ENCODE measurements at places on chromosomes 13 and 19.

DNA sequence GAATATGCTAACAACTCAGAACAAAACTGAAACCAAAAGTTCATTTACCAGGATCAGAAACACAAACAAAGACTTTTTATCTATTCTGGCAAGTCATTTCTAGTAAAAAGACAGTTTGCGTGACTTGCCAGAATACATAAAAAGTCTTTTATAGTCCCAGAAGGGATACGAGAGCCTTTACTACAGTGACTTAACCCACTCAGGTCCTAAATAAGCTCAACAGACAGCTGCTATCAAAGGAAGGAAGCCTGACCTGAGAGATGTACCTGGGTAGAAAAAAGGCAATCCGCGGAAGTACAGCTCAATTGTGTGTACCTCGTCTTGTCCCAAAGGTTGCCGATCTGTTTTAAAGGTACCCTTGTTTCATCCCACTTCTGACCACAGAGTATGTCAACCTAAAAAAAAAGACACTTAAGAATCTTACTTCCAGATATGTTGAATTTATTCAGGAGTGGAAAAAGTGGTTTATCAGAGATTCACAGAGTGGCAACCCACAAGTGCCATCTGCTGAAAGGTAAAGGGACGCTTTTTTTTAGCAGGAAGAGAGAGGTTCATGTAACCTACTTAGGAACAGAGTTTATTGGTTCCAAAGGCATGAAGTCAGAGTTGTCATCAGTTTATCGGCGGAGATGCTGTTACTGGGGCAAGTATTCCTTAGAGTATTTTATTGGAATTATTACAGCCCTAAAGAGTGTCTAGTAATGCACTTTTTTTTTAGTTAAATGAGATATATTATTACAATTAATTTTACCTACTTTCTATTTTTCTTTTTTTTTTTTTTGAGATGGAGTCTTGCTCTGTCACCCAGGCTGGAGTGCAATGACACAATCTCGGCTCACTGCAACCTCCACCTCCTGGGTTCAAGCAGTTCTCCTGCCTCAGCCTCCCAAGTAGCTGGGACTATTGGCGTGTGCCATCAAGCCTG is 69.7 kb upstream of the C1QTNF9B start:
- no peak for DNase-seq

- DNase-seq, result no peak
Observed at GRCh38 chr13:40255551-40255950, 410.9 kb downstream of the FOXO1 start.

DNA sequence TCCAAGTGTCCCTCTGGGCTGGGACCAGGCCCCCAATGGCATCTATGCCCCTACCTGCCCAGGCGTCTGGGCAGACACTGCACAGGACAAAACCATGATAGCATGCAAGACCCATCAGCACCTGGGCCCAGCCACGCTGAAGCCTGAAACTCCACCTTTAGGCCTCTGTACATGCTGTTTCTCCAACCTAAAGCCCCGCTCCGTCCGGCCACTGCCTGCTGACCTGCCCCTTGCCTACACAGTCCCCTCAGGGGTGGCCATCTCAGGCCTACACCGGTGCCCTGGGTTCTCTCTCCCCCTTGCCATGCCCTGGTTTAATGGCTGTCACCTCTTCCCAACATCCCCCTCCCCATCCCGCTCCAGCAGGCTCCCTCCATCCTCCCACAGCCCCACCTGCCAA is 15.3 kb downstream of the GJA3 start:
- no peak for DNase-seq

GRCh38 chr13:113059891-113060290 is 45.7 kb upstream of the F7 start:
- DNase-seq, result no peak

DNA sequence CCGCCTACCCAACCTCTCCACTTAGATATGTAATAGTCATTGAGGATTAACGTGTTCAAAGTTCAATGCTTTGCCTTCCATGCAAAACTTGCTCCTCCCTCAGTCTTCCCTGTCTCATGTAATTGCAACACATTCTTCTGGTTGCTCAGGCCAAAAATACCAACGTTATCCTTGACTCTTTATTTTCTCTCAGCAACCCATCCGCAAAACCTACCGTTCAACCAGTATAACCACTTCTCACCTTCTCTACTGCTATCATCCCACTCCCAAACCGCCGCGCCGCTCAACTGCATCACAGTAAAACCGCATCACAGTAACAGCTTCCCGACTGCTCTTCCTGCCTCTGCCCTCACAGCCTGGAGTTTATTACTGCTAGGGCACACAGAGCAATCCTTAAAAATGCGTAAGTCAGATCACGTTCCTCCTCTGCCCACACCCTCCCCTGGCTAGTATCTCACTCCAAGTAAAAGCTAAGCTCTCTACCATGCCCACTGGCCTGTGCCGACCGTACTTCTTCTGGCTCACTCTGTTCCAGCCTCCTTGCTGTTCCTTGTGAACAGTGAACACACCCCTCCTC is 8.2 kb downstream of the MTIF3 start:
- DNase-seq, result no peak

DNA sequence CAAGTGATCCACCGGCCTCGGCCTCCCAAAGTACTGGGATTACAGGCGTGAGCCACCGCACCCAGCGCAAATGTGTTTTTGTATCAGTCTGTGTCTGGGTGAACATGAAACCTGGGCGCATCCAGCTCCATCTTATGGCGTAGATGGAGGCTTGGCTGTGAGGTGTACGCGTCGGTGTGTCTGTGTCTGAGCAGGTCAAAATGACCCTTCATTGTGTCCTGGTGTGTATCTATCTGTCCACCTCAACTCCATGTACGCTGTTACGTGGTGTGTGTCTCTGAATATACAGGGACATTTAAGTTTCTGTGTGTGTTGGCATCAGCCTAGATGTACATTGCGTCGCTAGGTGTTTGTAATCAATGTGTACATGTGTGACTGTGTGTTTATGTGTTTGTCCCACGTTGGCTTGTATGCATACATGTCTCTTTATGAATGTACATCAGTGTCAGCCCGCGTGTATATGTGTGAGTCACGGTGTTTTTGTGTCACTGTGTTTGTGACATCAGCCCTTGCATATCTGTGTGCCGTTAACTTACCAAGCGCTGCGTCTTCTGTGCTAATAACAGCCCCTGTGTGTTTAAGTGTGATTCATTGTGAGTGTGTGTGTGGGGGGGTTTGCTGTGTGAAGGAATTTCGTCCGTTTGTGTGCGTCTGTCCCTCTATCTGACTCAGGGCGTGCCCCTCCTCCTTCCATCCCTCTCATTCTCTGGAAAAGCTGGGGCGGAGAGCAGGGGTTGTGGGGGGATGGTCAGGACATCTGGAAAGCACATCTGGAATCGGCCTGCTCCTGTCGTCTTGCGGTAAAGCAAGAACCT is 6.4 kb downstream of the AXL start:
- DNase-seq, result peak; percentile 90

- DNase-seq, result no peak
Observed at GRCh38 chr13:73767747-73768315, 366.4 kb downstream of the KLF12 start.

GRCh38 chr19:47560999-47561398 is 11.9 kb downstream of the ZNF541 start:
- DNase-seq, result no peak

GRCh38 chr19:44782729-44783128 is 5.0 kb downstream of the CBLC start:
- no peak for DNase-seq

- DNase-seq, result peak; percentile 92
Observed at GRCh38 chr13:21683034-21683733, 12.3 kb downstream of the FGF9 start.

GRCh38 chr19:16673231-16673630 is 12.3 kb downstream of the TMEM38A start:
- no peak for DNase-seq

GRCh38 chr13:24165746-24166145 is 5.2 kb downstream of the SPATA13 start:
- DNase-seq, result no peak

- no peak for DNase-seq
Observed at GRCh38 chr19:48302600-48302959, 22.8 kb upstream of the EMP3 start.

- DNase-seq, result no peak
Observed at GRCh38 chr13:113498905-113499304, 8.4 kb upstream of the DCUN1D2 start.

GRCh38 chr13:83765796-83766195 is 116.5 kb downstream of the SLITRK1 start:
- no peak for DNase-seq

- no peak for DNase-seq
Observed at GRCh38 chr19:33490041-33490451, 31.5 kb downstream of the PEPD start.

DNA sequence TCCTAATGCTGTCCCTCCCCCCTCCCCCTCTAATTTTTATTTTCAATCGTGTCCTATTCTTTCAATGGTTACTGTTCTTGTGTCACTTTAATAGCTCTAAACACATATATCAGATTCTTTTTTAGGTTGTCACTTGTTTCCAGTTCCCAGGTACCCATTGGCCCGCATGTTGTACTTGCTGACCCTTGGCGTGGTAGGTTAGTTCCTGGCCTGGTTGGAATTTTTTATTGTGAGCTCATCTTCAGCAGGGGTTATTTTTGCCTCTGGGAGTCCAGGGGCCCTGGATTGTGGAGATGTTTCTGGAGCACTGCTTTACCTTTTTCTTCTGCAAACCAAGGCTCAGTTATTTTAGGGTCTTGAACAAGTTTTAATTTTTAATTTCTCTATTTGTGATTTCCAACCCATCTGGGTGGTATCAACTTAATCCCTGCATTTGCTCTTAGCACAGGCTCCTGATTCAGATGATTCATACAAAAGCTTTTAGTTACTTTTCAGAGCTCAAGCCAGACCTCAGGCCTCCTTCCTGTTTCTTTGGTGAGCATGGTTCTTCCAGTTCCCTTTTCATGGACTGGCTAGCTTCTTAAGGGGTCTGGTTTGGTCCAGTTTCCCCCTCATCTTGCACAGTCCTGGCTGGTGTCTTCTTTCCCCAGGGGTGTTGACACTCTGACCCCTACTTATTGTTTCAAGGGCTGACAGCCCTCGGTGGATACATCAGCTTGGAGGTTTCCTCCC is 220.5 kb downstream of the TM9SF2 start:
- peak; percentile 44 for DNase-seq

- DNase-seq, result no peak
Observed at GRCh38 chr13:47437406-47437805, 540.6 kb upstream of the HTR2A start.

DNA sequence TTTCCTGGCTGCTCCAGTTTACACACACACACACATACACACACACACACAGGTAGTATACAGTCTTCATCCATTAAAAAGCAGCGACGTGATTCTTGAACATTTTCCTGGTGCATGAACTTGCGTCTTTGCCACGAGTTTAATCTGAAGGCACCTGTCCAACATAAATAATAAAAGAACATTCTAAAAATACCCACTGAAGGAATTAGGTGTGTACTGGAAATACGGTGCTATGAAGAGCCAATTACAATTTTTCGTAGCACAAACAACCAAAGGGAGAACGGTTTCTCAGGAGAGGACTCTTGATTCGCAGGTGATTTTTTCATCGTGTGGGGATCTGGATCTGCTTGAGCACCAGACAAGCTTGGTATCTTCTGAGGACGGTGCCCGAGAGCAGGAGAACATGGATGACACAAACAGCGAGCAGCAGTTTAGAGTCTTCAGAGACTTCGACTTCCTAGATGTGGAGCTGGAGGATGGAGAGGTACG is 61.2 kb downstream of the ZAR1L start:
- no peak for DNase-seq

DNA sequence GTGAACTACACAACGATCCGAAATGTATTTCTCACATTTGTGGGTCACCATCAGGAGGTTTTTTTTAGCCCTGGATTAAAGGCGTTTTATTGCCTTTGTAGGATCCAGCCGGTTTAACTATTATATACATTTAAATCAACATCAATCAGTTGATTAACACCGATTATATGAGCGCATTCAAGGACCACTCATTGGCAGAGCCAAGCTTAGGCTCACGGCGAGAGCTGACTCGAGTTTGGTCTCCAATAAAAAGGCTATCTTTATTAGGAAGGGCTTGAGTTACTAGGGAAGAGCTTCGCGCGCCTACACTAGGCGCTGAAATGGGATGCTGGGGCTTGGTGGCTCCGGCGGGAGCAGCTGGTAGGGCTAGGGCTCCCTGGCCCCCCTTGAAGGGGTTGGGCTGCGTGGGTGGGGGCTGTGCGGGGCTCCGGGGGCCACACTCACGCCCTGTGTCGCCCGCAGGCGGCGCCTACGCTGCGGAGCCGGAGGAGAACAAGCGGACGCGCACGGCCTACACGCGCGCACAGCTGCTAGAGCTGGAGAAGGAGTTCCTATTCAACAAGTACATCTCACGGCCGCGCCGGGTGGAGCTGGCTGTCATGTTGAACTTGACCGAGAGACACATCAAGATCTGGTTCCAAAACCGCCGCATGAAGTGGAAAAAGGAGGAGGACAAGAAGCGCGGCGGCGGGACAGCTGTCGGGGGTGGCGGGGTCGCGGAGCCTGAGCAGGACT is 4.2 kb downstream of the PDX1 start:
- no peak for DNase-seq

- no peak for DNase-seq
Observed at GRCh38 chr13:94254737-94255136, 224.7 kb downstream of the DCT start.

DNA sequence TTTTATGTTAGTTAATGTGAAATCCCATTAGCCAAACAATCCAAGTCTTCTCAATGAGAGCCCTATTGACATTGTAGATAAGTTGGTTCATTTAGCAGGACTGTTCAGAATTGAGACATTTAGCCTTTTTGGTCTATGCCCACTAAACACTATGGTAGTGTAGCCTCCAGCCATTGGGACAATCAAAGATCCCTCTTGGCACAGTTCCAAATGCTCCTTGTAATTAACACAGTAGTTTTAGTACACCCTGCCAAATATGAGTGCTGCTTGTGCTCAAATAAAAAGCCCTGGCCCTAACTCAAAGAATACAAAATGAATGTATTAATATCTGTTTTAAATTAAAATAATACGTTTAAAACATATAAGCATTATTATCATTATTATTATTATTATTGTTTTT is 15.4 kb upstream of the FAM216B start:
- DNase-seq, result no peak

DNA sequence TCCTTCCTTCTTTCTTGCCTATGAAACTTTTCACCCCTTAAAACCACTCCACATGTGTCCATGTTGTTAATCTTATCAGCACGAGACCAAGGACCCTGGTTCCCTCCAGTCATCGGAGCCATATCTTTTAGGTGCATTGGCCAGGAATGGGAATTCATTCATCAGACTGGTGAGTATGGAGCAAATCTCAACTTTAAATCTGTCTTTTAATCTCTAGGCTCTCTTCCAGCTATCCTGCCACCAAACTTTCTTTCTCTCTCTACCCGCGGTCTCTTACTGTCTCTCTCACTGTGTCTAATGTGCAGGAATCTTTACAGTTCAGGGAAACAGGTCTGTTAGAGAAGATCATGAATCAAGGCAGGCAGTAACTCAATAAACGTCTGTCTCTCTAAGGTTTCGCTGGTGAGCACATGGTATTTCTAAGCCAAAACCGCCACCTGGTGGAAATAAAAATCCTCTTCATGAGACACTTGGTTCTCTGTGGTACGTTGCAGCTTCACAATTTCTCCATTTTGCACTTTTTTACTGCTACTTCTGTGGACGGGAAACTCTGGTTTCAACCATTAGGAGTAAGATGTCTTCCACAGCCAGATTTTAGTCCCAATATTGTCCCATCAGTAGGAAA is 16.1 kb downstream of the LGALS16 start:
- DNase-seq, result peak; percentile 20

Measured in epithelial cell of proximal tubule (primary cell).